B cell (primary cell): ENCODE measurements at places on chromosomes 7 and 10. TPM values are rescaled to one million over a fixed set of nuclear protein-coding genes. Genes with fewer than 3 reads are reported as not detected.

The PNLIPRP2 gene
- total RNA-seq, result not detected in 2 replicates

DNA sequence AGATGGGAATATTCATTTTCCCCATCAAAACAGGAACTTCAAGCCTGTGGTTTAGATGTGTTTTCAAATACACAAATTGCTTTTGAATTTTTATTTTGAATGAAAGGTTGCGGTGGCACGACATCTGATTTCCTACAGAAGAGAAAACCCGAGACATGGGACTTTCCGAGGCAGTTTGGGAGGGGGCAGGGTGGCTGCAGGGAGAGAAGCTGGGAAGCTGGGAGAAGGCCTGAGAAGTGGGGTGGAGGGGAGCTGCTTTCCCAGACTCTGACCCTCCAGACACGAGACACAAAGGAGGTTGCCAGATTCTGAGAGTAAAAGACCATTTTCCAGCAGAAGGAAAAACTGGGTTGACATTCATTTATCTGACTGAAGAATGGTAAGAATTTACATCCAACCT lies 19.6 kb downstream of the TMEM176A start:
- no peak for DNase-seq

DNA sequence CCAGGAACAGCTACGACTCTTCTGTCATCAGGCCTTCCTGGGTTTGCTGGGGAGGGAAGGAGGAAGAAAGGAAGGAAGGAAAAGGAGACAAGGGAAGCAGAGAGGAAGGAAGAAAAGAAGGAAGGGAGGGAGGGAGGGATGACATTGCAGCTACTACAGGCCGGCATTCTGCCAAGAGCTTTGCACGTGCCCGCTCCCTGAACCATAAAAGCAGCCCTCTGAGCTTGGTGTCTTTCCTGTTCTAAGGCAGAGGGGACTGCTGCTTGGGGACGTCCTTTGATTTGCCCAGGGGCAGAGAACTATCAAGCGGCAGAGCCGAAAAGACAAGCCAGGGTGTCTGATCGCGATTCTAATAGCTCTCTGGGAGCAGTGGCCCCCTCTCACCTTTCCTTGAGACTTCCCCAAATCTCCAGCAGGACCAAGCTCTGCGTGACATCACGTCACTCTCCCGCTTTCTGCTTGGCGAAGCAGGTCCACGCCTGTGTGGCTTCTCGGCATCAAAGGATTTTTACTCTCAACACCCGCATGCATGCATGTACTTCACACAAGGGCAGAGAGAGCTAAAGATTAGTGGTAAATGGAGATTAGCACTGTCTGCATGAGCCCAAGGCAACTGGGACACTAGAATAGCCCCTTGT lies 167.8 kb upstream of the AUTS2 start:
- peak; percentile 19 for DNase-seq

GRCh38 chr10:74750848-74751274 lies 75.5 kb upstream of the KAT6B start:
- peak; percentile 28 for DNase-seq

DNA sequence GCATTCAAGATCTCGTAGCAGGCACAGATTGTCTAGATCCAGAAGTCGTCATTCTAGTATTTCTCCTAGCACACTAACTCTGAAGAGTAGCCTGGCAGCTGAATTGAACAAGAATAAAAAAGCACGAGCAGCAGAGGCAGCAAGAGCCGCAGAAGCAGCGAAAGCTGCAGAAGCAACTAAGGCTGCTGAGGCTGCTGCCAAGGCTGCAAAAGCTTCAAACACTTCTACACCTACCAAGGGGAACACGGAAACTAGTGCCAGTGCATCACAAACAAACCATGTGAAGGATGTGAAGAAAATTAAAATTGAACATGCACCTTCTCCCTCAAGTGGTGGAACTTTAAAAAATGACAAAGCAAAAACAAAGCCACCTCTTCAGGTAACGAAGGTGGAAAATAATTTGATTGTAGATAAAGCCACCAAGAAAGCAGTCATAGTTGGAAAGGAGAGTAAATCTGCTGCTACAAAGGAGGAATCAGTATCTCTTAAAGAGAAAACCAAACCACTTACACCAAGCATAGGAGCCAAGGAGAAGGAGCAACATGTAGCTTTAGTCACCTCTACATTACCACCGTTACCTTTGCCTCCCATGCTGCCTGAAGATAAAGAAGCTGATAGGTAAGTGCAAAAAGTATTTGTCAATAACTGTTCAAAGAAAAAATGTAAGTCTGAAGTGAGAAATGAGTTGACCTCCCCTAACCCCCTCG lies 37.7 kb downstream of the CDK13 start:
- no peak for DNase-seq

GRCh38 chr10:4677296-4678021 lies 148.5 kb upstream of the AKR1E2 start:
- DNase-seq, result no peak

The LRIT1 gene
- total RNA-seq, result not detected in 2 replicates

DNA sequence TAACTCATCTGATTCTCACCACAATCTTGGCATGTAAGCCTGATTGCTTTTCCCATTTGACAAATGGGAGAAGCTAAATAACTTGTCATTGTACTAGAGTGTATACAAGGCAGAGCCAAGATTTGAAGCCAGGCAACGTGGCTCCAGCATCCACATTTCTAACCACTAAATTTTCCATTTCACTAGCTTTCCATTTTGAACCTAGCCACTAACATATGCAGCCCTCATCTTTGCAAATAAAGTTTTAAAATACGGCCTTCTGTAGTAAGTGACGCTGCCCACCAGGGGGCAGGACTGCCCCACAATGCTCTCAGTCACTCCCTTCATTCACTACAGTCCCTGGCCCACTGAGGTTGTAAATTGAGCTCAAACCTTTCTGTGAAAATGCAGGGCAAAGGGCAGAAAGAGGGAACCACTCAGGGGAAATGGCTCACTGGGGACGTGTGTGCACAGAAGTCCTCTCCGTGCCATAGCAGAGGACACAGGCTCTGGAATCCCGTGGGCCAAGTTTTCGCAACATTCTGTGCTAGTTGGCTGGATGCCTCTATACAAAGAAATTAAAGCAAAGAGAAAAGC lies 315.7 kb downstream of the TNS3 start:
- DNase-seq, result peak; percentile 70

- no peak for DNase-seq
Measured at GRCh38 chr10:62185919-62186692, 82.5 kb downstream of the RTKN2 start.

GRCh38 chr7:121517591-121517990 lies 121.5 kb upstream of the FAM3C start:
- DNase-seq, result no peak

- no peak for DNase-seq
Measured at GRCh38 chr10:44960482-44961229, 1.1 kb downstream of the RASSF4 start.

- DNase-seq, result peak; percentile 37
Measured at GRCh38 chr10:101136007-101136707, 5.1 kb downstream of the TLX1 start.

The NKX1-2 gene
- not detected in 2 replicates for total RNA-seq

- DNase-seq, result no peak
Measured at GRCh38 chr10:34565934-34566333, 249.2 kb downstream of the PARD3 start.

DNA sequence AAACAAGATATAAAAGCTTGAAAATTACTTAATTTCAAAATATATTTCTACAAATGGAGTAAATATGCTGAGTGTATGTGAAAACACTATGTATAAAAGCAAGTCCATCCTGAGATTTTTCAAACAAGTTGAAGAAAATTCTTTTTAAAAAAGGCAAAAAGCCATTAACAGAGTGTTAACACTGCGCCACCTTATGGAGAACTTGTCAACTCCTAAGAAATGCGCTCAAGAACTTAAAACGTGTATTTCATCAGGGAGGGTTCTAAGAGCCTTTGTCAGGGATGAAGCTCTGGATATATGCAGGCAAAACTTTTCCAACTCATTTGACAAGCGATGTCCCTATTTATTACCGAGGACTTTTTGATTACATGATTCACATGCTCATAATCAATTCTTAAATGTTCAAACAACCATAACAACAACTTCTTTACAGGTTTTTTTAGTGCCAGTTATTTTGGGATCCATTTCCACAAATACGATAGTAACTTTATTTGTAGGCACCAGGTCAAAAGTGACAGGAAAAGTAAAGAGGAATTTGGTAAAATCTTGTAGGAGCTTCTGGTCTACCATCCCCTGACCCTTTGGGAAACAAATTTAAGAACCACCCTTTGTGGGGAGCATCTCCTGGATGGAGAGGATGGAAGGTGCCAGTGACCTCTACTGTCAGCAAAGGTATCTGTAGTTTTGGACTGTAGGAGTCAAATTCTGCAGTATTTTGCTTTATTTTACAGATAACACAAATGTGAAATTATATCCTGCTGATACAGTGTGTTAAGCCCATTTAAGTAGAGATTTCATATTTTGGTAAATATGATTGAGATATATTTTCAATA lies 23.2 kb downstream of the CALCR start:
- DNase-seq, result peak; percentile 46

The FKBP14 gene
- 4.2 and 5.7 TPM in 2 replicates for total RNA-seq

The LSM5 gene
- total RNA-seq, result 32.1 and 34.7 TPM in 2 replicates

GRCh38 chr10:93777092-93777491 lies 19.4 kb downstream of the LGI1 start:
- no peak for DNase-seq

GRCh38 chr10:99698504-99699080 lies 33.3 kb downstream of the COX15 start:
- no peak for DNase-seq

The FAM237B gene
- total RNA-seq, result not detected in 2 replicates

DNA sequence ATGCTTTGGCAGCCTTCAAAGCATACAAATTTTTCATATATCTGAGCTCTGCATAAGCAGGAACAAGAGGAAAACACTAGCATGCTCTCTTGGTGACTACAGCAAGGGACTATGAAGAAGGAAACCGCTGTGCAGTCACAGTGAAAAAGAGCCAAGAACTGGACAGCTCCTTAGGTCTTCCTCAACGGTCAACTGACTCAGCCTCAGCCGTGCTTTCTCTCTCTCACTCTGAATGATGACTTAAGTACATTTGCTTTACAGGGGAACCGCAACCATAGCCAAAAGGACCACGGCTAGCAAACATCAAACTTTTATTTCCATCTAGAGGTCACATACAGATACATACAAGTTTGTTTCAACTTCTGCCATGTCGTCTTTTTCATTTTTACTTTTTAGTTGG lies 69.9 kb downstream of the HYCC1 start:
- no peak for DNase-seq

The CAV1 gene
- total RNA-seq, result 1.7 and 1.9 TPM in 2 replicates

GRCh38 chr10:129093641-129094040 lies 373.4 kb upstream of the MGMT start:
- no peak for DNase-seq

- no peak for DNase-seq
Measured at GRCh38 chr10:2047679-2048078, 310.4 kb upstream of the ADARB2 start.

DNA sequence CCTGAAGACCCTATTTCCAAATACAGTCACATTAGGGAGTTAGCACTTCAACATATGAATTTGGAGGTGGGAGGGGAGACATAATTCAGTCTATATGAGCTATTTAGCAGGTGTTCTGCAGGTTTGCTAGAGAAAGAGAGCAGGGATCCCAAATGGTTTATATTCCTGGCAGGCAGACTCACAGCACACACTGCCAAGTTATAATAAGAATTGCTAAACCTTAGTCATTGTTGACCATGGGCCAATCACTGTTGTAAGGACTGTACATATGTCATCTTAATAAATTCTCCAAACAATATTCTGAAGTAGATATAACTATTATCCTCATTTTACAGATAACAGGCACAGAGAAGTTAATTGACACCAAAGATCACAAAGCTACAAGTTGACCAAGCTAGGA lies 1.5 kb upstream of the CCDC3 start:
- no peak for DNase-seq

The POR gene
- total RNA-seq, result 76.6 and 78.4 TPM in 2 replicates

- no peak for DNase-seq
Measured at GRCh38 chr10:91512458-91512857, 102.3 kb downstream of the HECTD2 start.

GRCh38 chr7:48742079-48742798 lies 182.1 kb upstream of the CDC14C start:
- DNase-seq, result no peak

The AMPH gene
- not detected in 2 replicates for total RNA-seq

DNA sequence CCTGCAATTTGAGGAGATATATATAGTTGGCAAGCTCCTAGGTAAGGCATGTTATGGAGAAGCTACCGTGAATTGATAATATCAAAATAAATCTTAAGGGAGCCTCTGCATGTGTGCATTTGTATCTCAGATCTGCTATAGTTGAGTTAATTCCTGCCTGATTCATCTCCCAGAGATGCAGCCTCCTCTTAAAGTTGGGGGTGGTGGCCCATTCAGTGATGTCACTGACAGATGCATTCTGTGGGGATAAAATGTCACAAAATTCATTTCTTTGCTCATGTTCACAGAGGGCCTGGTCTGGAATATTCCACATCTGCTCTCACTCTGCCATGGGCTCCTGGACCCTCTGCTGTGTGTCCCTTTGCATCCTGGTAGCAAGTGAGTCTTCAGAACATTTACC lies 185.8 kb upstream of the PRSS1 start:
- DNase-seq, result no peak

GRCh38 chr10:32939296-32940111 lies 18.5 kb downstream of the ITGB1 start:
- DNase-seq, result no peak

The MSS51 gene
- 6.3 and 6.4 TPM in 2 replicates for total RNA-seq

DNA sequence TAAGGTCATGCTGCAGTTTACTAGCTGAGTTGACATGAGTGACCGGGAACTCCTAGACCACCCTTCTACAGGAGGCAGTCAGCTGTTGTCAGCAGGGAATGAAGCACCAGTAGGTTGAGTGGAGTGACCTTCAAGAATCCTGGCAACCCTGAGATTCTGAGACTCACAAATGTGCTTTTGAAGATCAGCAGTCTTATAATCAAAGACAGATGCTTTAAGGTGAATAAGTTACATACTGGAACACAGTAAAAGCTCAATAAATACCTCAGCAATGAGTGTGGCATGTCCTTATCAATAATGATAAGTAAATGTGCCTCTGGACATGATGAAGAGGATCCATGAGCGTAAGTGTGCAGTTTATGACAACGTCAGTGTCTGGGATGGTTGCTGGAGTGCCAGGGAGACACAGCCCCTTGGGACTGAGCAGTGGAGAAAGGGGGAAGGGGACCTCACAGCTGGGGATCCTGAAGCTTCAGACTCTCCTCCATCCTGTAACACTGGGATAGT lies 11.9 kb upstream of the OR6V1 start:
- no peak for DNase-seq

DNA sequence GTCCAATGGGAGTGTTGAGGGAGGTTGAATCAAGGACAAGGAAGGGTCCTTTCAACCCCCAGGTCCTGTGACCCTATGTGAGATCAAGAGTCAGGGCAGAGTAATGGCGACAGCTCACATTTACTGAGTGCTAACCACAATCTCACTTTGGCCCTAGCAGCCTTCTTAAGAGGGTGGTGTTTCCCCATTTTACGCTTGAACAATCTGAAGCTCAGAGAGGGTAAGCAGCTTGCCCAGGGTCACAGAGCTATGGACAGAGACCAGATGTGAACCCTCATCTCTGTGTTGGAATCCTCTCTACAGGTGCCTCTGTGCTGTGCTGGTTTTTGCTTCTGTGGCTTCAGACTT lies 102.0 kb downstream of the GRK5 start:
- peak; percentile 71 for DNase-seq

The SSC4D gene
- total RNA-seq, result not detected in 2 replicates

The PILRA gene
- 9.8 and 10.3 TPM in 2 replicates for total RNA-seq

- peak; percentile 63 for DNase-seq
Measured at GRCh38 chr7:2894118-2894940, 50.2 kb upstream of the GNA12 start.

The AKR1C2 gene
- total RNA-seq, result not detected in 2 replicates
